ENCODE measurements at places on chromosomes 2 and 18. TPM values are rescaled to one million over a fixed set of nuclear protein-coding genes. Genes with fewer than 3 reads are reported as not detected.

TACR1 gene
- total RNA-seq, result not detected

GRCh38 chr2:66340521-66340920, 94.4 kb upstream of the MEIS1 start:
- no peak for DNase-seq

NAT8 gene
- total RNA-seq, result not detected

UBE2F gene
- total RNA-seq, result 64.5 TPM

GRCh38 chr18:5909125-5909524, 13.8 kb upstream of the TMEM200C start:
- DNase-seq, result no peak

DNA sequence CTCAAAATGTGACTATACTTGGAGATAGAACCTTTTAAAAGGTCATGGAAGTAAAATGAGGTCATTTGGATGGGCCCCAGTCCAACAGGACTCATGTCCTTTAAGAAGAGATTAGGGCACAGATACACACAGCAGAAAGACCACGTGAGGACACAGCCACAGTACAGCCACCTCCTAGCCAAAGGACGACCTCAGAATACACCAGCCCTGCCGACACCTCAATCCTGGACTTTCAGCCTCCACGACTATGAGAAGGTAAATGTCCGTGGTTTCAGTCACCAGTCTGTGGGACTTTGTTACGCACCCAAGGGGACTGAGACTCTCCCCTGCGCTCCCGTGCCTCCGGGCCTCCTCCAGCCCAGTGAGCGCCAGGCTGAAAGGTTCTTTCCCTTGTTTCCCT, 30.2 kb upstream of the HPCAL1 start:
- no peak for DNase-seq

DNA sequence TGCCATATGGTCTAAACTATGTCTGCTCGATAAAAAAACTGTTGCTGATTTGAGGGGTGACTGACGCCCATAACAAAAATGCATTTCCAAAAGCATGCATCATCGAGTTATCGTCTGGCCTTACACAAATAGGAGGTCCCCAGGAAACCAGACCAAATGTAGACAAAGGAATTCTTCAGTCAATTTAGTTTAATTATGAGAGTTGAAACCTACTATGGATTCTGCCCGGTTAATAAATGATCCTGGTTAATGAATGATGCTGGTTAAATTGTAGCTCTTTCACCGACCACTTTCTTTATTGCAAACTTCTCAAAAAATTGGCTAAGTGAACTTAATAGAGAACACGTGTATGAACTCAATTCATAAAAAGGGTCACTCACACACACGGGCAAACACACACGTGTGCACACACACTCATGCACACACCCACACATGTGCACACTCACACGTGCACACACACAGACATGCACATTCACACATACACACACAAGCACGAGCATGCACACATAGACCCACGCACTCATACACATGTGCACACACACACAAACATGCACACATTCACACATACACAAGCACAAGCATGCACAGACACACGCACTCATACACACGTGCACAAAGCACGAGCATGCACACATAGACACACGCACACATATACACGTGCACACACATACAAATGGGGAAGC, 59.0 kb upstream of the SALL3 start:
- DNase-seq, result no peak
